Activated naive CD4-positive, alpha-beta T cell (primary cell): ENCODE measurements at places on chromosomes 5 and 9.

GRCh38 chr9:105415662-105415980 lies 32.2 kb upstream of the FSD1L start:
- DNase-seq = no peak

- DNase-seq = no peak
Measured at GRCh38 chr9:85009251-85009650, 339.7 kb downstream of the NTRK2 start.

- DNase-seq = no peak
Measured at GRCh38 chr5:36397901-36398536, 96.3 kb upstream of the RANBP3L start.

DNA sequence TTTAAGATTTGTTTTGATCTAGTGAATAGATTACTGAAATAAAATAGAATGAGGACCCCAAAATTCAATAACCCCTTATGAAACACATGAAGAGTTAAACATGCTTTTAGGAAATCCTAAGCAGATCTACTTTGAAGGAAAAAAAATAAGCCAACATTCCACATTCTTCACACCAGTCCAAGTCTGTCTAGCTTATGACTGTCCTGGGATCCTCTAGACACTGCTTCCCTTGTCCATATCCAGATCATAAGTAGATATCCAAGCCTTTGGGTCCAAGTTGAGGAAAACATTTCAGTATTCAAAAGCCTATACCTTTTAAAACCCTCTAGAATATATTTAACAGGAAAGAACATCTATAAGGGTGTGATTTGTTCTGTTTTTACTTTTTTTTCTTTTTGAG lies 58.8 kb upstream of the MINAR2 start:
- no peak for DNase-seq

DNA sequence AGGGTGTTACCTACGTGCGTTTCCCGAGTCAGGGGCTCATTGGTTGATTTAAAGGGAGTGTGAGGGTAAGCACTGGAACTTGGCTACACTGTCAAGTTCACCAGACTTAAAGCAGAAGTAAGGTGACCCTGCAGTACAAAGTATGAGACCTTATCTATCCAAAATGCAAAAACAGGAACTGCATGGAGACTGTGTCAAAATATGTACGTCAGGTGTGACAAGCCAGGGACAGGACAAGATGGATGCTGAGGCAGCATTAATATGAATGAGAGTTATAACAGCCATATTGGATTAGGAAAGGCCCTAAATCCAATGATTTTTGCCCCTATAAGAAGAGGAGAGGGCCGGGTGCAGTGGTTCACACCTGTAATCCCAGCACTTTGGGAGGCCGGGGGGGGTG lies 15.4 kb upstream of the SUSD3 start:
- DNase-seq = no peak

DNA sequence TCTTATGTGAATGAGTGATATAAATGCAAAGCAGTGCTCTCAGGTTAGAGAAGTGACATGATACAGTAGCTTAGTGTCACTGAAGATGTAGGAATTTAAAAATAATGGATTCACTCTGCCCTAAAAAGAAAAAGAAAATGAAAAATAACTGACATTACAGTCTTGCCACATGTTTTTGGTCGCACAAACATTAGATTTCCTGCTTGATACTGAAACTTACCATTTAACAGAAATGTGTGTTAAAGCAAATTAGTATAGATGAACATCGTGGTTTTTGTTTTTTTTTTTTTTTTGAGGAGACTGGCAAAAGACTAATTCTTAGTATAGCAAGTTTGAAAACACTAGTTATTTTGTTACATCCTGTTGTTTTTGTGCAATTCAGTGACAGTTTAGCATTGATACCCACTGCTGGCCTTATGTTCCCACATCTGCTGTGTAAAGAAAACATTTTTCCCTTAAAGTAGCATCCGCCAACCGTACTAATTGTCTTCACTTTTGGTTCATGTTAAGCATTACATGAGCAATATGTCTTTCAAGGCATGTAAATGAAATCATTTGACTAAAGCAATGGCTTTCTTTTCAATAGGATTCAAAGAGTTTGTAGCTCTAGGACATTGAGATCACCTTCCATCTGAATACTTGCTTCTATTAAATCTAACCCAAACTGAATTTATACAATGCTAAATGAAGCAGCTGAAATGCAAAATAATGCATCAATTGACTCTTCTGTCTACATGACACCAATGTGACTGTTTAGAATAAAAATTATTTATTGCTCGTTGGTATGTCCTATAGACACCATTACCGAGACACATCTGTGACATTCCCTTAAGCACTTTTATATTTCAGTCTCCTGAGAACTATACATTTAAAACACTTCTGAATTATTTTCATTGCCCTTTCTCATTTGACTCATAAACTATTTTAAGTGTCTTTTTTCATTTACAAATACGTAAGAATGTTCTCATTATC lies 859.1 kb downstream of the MAT2B start:
- no peak for DNase-seq

DNA sequence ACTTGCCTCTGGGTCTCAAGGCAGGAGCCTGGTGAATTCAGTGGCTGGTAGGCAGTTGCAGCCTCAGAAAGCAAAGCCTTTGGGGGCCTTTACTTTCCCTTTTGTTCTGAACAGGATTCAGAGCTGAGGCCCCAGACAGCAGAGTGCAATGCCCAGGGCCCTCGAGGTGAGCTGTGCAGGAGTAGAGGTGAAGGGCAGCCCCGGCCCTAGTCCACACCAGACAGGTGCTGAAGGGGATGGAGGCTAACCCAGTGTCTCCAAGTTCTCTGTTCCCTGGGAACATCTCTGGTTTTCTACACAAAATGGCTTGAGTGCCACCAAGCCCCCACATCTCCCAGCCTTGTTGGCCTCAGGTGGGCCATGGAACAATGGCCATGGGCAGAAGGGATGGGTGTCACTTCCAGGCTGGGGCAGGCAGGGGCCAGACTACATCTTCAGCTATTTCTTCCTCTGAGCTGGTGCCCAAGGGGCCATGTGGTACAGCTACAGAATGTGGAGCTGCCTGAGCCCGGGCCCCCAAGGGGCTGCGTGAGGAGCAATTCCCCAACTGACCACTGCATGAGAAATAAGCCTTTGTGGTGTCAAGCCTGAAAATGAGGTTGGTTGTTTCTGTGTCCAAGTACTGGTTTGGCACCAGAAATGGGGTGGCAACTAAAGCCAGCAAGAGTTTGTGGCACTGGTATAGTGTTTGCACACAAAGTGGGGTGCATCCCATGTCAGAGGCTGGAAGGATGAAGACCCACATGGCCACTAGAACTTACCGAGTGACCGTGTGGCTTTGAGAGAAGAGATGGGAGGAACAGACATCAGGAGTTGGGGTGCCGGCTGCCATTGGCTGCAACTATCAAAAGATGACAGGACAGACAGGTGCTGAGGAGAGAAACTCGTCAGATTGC lies 57.8 kb downstream of the BARX1 start:
- no peak for DNase-seq

- no peak for DNase-seq
Measured at GRCh38 chr5:77871016-77871415, 94.9 kb upstream of the TBCA start.

GRCh38 chr9:7303907-7304626 lies 495.5 kb downstream of the DMAC1 start:
- no peak for DNase-seq

- DNase-seq = no peak
Measured at GRCh38 chr9:3646226-3646625, 120.4 kb upstream of the RFX3 start.

GRCh38 chr9:97689401-97690180 lies 7.5 kb downstream of the XPA start:
- DNase-seq = no peak

GRCh38 chr9:79053598-79053997 lies 518.2 kb upstream of the TLE4 start:
- DNase-seq = no peak

DNA sequence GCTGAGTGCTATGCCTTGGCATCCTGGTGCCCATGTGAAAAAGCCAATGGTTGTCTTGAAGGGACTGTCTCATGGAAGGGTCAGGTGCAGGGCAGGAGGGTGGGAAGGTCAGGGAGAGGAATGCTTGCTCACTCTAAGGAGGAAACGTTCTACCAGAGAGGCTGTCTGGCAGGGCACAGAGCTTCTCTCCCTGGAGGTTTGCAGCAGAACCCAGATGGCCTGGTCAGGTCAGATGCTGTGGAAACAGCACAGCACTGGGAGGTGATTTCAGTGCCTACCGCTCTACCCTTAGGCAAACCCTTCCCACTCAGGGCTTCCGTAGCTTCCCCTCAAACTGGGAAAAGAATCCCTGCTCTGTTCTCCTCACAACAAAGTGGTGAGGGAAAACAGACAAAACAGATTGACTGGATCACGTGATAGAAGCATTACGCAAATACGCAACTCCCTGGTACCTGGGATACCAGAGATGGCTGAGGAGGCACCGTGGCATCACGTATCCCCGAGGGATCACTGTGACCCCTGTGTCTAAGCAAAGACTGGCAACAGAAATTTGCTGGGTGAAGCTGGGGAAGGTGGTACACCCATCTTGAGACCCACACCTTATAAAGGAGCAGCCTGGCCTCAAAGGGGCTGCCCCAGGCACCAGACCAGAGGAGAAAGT lies 3.9 kb upstream of the MGAT1 start:
- DNase-seq = no peak

DNA sequence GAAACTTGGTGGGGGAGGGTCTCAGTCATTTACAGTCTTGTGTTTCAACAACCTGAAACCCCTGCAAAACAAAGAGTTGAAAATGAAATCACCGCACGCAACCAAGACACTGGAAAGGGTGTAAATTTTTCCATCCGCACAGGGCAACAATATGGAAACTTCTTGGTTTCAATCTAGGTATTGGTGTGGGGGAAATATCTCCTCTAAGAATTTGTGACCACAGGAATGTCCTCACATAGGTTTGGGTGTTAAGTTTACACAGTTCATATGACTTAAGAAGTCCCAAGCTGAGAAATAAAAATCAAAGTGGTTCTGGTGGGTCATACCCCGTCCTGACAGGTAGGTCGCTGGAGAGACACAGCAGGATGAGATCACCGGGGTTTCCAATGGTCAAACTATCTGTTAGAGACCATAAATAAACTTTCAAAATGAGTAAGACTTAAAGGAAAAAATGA lies 51.9 kb upstream of the PIP5K1B start:
- no peak for DNase-seq

- DNase-seq = no peak
Measured at GRCh38 chr9:38638881-38639576, 18.6 kb upstream of the ANKRD18A start.

DNA sequence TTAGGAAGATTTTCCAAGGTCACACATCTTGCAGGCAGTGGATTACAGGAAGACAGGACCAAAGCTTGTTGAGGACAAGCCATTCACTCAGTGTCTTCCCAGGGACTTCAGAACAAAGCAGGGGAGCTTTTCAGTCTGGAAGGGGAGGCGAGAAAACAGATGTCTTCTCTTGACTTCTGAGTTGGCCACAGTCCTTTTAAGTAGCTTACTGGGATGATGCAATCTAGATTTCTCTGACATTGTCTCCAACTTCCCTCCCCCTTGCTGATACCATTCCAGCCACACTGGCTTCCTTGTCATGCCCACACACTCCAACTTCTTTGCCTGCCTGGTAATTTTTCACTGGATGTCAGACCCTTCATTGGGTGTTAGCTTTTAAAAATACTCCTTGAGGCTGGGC lies 174.2 kb upstream of the TBC1D2 start:
- no peak for DNase-seq

GRCh38 chr5:8079056-8079455 lies 210.1 kb downstream of the MTRR start:
- DNase-seq = no peak

GRCh38 chr5:149466457-149466972 lies 84.7 kb downstream of the CSNK1A1 start:
- no peak for DNase-seq

DNA sequence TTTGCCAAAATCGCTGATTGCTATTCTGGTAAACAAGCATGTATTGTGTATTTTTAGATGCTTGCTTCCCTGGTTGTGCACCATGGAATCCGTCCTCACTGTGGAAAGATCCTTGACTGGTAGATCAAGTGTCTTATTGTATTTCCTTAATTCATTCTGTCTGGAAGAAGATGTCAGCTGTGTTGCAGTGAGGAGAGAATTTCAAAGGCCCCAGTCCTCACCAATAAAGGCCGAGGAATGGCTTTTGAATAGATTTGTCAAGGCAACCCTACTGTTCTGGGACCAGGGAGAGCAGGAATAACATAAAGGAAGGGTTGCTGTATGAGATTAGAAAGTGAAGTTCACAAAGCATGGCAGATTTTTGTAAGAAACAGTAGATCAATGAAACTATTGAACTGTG lies 36.2 kb upstream of the POU5F2 start:
- DNase-seq = no peak

DNA sequence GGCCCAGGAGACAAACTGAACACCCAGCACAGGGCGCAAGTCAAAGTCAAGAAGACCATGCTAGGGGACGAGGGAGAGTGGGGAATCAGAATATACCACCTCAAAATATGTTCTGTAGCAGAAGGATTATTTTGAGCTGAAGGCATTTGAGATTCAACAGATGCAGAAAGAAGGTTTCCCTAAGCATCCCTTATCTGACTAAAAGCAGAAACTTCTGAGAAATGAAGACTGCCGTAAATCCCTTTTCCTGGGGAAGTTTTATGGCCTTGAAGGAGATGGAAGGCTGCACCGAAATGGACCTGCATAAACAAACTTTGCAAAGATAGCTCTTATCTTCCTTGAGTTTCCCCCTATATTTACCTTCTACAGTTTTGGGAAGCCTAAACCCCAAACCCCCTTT lies 72.8 kb downstream of the PTTG1 start:
- DNase-seq = no peak

- no peak for DNase-seq
Measured at GRCh38 chr9:129081388-129081904, 535 bp downstream of the DOLPP1 start.

DNA sequence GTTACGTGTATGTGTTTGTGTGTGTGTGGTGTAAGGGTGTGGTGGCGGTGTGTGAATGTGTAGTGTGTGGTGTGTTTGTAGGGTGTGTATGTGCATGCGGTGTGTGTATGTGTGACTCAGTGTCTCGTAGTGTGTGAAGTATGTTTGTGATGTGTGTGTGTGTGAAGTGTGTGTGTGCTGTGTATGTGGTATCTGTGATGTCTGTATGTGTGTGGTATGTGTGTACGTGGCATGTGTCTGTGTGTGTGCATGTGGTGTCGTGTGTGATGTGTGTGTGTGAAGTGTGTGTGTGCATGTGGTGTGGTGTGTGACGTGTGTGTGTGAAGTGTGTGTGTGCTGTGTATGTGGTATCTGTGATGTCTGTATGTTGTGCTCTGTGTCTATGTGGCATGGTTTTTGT lies 339.4 kb downstream of the MTRR start:
- DNase-seq = no peak

DNA sequence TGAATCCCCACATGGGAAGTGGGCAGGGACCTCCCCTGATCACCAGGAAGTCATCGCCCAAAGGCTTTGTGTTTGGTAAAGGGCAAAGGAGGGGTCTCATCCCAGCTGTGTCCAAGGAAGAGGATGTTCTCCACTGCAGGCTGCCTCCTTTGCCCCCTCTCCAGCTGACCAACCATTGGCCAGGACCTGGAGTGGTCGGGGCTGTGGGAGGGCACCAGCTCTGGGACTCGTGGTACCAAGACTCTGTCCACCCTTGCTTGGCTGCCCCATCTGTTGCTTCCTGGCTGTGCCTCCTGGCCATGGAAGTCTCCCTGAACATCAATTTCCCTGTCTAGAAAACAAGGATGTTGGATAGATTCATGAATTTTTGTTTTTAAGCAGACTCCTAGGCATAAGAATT lies 34.1 kb downstream of the COL15A1 start:
- DNase-seq = no peak
